CD4-positive, alpha-beta T cell treated with Interleukin-4 for 4 hours (primary cell): ENCODE measurements at places on chromosomes 7 and 10.

- DNase-seq: no peak
Measured at GRCh38 chr10:78950656-78951587, 117.8 kb upstream of the ZMIZ1 start.

GRCh38 chr10:99339077-99339476 is 9.9 kb downstream of the CNNM1 start:
- no peak for DNase-seq

DNA sequence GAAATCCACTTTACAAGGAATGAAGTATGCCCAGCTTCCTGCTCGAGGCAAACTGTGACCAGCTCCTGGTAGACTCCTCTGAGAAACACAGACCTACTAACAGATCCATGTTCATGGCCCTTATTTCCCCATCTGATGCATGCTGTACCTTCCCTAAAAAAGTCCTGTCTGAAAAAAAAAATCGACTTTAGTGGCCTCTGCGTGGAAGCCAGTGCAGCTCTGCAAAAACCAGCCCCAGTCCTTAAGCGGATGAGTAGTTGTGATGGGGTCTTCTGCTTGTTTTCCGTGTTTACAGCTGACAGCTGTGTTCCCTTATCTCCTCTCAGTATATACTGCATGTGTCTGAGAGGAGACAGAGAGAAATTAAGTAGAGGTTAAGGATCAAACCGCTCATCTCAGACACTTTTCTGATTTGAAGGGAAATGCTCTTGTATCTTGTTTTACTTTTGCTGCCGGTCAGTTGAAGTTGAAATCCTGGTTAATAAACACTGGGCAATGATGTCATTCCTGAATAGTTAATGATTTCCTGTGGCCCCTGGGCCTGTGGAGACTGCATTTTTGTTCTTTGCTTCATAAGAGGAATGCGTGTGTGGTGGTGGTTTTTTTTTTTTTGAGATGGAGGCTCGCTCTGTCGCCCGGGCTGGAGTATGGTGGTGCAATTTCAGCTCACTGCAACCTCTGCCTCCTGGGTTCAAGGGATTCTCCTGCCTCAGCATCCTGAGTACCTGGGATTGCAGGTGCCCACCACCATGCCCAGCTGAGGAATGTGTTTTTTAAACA is 67.6 kb downstream of the DOCK1 start:
- DNase-seq: no peak

GRCh38 chr7:79504607-79505389 is 51.3 kb upstream of the MAGI2 start:
- DNase-seq: no peak

DNA sequence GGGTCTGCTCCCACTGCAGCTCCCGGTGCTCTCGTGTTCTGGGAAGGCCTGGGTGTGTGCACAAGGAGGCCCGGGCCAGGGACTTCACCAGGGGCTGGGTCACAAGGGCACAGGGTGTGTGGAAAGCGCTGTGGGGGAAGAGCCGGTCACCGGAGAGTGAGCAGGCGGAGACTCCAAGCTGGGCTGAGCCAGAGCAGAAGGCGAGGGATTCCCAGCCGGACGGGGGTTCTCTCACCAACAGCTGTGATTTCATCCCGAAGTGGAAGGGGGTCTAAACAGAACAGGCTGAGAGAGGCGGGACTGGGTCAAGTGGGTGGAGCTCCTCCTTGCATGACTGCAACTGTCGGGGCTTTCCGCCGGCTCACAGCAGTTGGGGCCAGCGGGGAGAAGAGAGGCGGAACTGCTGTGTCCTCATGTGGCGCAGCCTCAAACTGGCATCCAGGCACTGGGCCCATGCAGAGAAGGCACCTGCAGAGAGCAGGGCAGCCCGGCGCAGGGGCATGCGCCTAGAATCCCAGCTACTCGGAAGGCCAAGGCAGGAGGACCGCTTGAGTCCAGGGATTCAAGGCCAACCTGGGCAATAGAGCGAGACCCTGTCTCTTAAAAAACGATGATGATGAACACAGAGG is 7.6 kb upstream of the ORAI2 start:
- peak; percentile 90 for DNase-seq

- DNase-seq: no peak
Measured at GRCh38 chr7:12746211-12746610, 58.8 kb downstream of the ARL4A start.

DNA sequence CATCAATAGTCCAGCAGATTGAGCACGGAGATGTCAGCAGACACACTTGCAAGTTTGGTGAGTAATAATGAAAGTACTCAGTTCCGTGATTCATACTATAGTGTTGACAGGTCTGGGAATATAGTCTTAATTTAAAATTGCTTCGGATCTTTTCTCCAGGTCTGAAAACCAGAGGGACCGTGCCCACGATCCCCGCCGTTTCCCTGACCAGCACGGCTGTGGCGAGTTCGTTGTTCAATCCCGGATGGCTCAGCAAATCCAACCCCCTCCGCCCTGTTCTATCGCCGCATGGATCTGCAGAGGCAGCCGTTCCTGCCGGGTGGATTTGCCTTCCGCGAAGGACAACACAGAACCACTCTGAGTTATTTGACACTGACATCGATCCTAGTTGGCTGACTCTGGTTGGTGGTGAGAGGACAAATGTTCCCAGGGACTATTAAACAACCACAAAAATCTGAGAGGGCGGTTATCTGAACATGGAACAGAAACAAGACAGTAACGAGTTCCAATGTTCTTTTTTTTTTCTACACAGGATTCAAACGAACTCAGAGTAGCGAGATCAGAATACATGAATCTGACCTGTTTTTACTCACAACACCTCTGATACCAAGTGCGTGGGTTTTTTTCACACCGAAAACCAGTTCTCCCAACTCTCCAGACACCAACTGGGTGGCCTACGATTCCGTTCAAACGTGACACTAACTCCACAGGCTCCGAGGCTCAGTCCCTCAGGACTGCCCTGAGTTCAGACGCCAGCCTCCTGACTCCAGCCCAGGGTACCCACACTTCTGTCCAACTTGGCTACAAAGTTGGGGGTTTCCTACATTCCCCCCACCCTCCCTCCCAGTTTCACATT is 52.7 kb downstream of the RBM17 start:
- DNase-seq: peak; percentile 60

- DNase-seq: no peak
Measured at GRCh38 chr7:82964150-82964882, 198.4 kb downstream of the PCLO start.

DNA sequence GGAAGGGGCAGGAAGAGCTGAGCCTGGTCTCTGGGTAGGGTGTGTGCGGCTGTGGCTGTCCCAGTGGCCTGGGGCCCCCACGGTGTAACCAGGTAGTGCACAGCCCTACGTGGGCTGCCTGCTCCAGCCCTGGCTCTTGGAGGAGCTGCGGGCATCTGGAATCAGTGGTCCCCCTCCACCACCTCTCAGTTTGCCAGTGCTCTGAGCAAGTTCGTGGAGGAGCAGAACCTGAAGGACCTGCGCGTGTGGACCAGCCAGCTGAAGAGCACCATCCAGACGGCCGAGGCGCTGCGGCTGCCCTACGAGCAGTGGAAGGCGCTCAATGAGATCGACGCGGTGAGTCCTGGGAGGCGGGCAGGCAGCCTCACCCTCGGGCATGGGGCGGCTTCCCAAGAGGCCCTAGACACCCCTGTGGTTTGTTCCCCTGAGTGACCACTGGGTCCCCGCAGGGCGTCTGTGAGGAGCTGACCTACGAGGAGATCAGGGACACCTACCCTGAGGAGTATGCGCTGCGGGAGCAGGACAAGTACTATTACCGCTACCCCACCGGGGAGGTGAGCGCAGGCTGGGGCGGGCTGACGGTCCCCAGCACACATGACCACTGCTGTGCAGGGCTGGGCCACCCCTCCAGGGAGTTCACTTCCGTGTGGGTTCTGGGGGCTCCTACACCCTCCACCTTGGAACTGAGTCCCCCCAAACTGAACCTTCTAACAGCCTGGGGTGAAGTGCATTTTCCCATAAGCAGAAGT is 18.6 kb downstream of the PFKFB3 start:
- no peak for DNase-seq

- DNase-seq: no peak
Measured at GRCh38 chr10:88070080-88070880, 206.9 kb downstream of the PTEN start.

- DNase-seq: no peak
Measured at GRCh38 chr7:41472427-41473125, 230.3 kb downstream of the INHBA start.

- no peak for DNase-seq
Measured at GRCh38 chr10:121614613-121615434, 16.6 kb upstream of the FGFR2 start.

DNA sequence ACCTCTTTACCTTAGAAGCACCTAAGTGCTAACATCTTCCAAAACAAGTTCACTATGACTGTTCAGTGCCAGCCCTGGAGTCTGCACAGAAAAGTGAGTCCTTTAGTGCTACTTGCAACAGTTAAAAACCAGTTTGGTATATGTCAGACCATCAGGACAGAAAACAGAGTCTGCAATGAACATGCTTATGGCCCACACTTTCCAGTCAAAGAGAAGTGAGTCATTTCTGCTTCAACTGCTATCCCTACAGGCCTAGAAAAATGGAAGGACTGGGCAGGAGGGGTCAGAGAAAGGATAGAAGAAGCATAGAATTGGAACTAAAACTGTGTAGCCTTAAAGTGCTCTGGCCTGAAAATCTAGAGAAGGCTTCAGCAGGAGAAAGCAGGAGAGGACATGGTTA is 108.0 kb downstream of the PDE1C start:
- DNase-seq: no peak

DNA sequence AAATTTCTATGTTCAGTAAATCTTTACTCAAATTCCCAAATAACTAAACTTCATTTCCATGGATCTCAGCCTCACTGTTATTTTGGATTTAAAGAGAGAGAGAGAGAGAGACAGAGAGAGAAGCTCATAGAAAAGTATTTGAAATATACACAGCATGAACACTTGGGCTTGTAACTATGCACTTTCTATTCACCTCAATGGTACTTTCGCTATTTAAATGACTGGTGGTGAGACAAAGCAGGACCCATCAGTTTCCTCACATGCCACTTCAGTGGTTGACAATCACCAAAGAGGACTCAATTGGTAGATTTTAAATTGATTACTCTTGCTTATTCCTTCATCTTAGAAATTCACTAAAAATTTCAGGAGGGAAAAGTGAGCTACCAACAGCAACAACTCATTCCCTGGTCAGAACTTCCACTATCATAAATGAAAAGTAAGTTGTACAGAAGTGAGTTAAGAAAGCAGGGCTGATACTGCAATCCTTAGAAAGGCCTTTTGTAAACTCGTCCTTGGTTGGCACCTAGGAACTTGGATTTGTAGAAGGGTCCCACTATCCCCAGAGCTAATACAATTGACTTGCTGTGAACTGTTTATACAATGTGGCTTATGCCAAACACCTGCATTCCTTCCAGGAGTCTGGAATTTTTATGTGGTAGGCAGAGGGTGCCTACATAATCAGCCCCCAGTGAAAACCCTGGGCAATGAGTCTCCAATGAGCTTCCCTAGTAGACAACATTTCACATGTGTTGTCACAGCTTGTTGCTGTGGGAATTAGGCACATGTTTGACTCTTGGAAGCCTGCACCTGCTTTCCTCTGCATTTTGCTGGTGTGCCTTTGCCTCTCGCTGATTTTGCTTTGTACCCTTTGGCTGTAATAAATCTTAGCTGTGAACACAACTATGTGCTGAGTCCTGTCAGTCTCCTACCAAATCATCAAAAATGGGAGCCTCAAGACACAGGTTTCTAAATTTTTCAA is 10.8 kb downstream of the ERLIN1 start:
- DNase-seq: no peak

DNA sequence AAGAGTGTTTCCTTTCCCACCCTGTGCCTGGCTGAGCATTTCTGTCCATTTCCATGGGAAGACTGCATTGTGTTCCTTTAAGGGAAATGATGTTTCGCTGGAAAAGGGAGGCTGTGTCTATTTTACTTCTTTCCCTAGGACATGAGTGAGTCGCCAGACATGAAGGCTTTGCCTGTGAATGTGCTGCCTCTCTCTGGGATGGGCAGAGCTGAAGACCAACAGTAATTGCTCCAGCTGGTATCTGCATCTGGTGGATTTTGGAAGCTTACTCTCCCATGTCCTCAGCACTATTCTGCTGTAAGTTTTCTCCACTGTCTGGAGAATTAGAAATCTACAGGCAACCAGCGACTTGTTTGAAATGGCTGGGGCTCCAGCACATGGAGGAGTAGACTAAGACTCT is 264.6 kb upstream of the BMPER start:
- no peak for DNase-seq

DNA sequence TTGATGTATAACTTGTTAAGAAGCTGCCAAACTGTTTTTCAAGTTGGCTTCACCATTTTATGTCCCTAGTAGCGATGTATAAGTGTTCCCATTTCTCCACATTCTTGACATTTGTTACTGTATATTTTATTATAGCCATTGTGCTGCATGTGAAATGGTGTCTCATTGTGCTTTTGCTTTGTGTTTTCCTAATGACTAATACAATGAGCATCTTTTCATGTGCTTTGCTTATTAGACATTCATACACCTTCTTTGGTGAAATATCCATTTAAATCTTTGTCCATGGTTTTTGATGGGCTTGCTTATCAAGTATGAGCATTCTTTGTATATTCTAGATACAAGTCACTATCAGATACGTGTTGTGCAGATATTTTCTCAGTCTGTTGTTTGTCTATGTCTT is 203.0 kb downstream of the CCSER2 start:
- DNase-seq: no peak

DNA sequence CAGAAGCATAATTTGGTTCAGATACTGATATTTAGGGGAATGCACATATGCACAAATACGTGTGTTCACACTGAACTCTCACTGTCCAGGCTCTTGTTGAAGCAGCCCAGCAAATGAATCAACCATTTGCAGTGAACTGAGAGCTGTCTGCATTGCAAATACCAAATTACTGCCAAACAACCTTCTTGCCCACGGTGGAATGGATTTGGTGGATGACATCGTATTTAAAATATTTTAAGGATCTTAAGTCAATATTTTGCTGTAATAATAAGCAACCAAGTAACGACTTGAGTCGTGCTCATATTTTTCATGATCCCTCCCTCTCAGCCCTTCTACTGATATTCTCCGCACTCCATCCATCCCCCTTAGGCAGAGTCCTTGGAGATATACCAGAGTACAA is 107.9 kb upstream of the FEZF1 start:
- no peak for DNase-seq

DNA sequence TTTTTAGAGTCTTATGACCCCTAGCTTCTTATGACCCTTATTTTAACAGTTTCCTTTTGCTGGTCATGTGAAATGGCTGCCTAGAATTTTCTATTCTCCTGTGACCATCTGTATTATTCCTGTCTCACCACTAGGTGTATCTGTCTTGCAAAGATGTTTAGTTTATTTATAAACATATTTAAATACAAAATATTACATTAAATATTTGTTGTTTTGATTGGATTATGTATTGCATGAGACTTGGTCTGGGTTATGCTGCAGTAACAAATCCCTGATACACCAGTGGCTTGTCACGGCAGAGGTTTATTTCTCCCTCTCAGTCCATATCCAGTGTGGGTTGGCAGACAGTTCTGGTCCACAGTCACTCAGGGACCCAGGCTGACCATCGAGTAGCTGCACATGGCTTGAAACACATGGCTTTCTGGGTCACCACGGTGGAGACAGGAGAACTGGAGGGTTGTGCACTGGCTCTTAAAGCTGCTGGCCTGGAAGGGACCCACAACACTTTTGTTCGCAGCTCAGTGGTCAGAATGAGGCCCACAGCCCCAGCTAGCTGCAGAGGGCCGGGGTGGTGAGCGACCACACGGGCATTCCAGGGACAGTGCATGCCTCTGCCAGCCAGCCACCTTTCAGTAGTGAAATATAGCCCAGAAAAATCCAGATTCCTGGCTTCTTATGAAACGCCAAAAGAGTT is 7.4 kb downstream of the RASSF4 start:
- no peak for DNase-seq
